ENCODE measurements at places on chromosomes 1 and 21.

DNA sequence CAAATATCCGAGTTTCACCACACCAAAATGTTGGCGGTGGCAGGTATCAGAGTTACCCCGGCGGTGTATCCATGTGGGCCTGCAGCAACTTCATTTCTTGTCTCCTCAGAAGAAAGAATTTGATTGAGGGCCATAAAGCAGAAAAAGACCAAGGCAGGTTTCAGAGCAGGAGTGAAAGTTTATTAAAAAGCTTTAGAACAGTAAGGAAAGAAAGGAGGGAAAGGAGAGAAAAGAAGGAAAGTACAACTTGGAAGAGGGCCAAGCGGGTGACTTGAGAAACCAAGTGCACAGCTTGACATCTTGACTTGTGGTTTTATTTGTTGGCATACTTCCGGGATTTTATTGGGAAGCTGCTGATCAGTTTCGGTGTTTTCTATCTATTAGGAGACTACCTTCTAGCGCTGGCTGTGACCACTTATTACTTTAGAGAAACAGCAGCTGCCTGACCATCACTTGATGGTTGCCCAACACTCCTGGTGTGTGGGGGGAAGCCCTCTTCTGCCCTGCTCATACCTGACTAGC lies 75.5 kb upstream of the RAB3GAP2 start:
- no peak for DNase-seq

DNA sequence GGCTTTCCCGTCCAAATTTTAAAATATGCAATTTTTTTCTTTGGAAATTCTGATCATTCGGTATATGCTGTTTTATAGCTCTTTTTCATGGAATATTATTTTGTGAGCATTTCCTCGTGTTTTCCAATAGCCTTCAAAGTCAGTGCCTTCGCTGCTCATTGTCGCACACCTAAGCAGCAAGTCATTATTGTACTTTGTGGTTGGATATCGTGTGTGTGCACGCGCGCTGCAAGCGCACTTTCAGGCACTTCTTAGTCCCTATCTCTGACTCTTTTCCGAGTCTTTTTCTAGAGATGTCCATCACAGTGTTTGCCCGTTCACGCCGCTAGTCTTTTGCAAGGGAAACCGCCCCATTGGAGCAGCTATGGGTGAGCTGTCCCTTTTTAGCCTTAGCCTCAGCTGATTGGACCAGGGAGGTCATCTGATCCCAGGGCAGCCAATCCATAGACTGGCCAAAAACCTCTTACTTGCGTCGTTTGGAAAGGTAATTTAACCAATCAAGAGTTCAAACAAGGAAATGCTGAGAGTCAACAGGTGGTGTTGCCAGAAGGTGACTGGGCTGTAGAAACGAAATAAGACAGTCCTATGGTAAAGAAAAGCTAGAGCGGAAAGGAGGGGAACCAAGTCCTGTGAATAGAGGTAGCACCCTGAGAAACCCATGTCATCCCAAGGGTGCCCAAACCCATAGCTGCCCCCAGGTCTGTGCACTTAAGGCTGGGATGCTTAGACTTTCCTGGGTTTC lies 710 bp upstream of the HYI start:
- DNase-seq: peak; percentile 77

- DNase-seq: no peak
Observed at GRCh38 chr21:44599264-44600029, 950 bp upstream of the KRTAP10-7 start.

- DNase-seq: no peak
Observed at GRCh38 chr1:215777370-215777925, 210.3 kb downstream of the KCTD3 start.

DNA sequence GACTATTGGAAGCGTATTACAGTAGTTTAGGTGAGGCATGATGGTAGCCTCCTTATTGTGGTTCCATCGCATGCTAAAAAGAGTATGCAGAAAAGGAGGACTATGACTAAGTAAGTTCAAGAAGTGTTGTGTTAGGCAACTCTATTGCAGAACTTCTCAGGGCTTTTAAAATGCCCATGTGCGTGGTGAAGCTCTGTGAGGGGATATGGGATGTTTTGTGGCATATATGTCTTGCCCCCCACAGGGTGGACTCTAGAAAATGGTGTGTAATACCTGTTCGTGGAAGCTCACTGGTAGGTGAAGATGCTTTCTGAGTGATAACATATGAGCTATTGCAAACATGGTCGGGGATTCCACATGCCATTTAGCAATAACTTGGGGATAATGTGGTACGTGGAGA lies 31.7 kb downstream of the MAN1A2 start:
- no peak for DNase-seq

DNA sequence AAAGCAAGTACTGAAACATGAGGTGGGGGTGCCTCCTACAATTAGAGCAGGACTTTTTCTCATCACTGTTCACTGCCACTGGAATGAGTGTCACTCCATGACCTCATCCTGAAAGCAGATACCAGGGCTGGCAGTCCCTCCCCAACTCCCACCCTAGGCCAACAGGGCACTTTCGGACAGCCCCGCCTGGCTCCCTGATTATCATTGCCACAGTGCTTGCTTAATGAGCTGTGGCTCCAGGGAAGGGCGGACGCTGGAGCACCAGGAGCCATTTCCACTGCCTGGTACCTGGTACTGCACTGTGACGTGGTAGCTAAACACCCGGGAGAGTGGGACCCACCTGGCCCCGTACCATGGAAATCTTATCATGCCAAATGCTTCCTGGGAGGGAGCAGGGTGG lies 22.3 kb downstream of the SLC9A1 start:
- DNase-seq: no peak

DNA sequence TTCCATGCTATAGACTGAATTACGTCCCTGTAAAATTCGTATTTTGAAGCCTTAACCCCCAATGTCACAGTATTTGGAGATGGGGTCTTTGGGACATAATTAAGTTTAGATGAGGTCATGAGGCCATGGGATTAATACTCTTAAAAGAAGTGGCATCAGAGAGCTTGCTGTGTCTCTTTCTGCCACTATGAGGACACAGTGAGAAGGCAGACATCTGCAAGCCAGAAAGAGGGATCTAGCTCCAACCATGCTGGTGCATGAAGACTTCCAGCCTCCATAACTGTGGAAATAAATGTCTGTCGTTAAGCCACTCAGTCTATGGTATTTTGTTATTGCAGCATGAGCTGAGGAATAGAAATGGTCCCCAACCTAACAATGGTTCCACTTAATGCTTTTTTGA lies 99.0 kb downstream of the LTN1 start:
- no peak for DNase-seq

- no peak for DNase-seq
Observed at GRCh38 chr1:6491966-6492365, 499 bp upstream of the PLEKHG5 start.

GRCh38 chr1:167221126-167221737 lies 546 bp downstream of the POU2F1 start:
- DNase-seq: peak; percentile 48

DNA sequence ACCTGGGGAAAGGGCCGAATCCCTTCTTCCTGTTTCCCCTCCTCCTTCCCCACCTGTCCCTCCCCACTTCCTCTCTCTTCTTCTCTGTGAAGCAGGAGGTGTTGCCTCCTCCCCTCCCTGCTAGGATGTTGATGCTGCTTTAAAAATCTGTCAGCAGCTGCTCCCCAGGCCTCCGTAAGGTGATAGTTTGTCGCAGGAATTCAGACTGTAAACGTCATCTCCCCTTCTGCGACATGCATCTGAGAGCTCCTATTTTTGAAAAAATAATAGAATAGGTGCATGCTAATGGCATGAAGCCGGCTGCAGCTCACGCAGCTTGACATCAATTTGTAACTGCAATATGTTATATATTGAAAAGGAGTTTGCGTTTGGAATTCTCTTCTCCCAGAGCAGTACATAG lies 70.1 kb downstream of the KAZN start:
- DNase-seq: no peak

DNA sequence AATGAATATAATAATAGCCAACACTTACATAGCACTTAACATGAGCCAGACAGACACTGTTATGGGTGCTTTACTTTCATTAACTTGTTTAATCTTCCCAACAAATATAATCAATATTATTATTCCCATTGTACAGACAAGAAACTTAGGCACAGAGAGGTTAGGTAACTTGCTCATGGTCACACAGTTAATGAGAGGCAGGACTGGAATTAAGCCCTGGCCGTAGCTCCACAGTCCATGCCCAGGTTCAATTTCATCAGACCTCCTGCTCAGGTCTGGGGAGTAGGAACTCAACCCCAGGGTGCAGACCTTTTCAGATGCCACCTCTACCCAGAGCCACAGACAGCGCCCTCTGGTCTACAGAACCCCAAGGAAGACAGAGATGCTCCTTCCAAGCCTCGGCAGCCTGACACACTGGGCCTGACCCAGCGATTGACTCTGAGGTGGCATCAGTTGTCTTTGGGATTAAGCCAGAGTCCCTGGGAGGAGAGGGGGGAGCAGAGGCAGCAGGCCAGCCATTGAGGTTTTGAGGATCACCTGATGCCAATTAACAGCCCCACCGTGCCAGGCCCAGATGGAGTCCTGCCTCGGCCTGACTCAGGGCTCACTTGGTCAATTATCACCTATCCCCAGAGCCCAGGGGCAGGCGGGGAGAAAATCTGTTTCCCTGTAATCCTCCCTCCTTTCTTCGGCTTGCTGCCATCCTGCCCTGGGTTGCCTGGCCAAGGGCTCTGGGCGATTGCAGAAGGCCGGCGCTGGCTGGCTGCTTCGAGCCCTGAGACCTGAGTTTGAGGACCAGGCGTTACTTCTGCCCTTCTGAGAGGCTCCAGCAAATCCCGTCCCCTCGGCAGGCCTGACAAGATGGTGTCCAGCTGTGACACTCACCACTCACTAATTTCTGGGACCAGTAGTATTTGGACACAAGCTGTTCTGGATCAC lies 116.7 kb downstream of the LACTBL1 start:
- DNase-seq: no peak

DNA sequence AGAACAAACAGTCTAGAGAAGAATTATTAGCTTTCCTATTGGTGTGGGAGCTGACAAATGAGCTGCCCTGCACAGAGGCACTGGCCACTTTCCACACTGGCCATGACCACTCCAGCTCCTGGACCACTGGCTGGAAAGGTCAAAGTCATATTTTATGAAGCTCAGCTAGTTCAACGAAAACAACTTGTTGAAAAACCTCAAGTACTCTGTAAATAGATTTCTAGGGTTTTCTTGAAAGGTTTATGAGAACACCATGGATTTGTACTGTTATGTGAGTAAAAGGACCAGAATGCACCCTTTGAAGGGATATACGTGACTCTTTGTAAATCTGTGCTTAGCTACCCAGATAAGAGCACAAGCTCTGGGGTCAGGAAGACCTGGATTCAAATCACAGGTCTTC lies 54.5 kb upstream of the FGGY start:
- DNase-seq: no peak

GRCh38 chr1:211688421-211688820 lies 13.0 kb upstream of the NEK2 start:
- DNase-seq: no peak

DNA sequence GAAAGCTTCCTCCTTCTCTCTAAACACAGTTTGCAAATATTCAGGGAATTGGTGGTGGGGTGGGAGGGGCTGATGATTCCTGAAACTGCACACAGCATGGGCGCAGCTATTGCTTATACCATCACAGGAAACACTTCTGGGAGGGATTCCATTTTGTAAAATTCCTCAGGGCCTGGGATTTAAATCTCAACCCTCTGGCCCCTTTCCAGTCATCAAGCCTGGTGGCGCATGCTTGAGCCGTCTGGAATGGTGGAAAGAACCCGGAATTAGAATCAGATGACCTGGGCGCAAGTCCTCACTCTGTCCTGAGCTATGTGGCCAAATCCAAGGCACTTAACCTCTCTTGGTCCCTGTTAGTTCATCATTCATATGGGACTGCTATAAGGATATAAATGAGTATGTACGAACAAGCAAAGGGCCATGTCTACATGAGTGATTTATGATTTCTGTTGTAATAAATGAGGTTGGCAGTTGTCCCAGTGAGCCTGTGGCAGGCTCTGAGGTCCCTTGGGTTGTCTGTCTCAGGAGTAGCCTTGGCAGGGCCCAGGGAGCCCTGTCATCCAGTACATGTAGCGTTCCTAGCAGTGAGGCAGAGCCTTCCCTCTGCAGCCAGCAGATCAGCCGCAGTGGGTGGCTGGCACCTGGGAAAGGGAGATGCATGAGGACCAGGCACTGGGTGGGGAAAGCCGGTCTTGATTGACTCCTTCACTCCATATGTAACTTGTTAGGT lies 72.0 kb downstream of the MAN1C1 start:
- DNase-seq: no peak

GRCh38 chr1:226655251-226656163 lies 83.6 kb downstream of the ITPKB start:
- DNase-seq: no peak

GRCh38 chr1:115809847-115810246 lies 31.1 kb downstream of the NHLH2 start:
- no peak for DNase-seq

GRCh38 chr1:227349967-227350366 lies 31.7 kb upstream of the CDC42BPA start:
- DNase-seq: no peak

DNA sequence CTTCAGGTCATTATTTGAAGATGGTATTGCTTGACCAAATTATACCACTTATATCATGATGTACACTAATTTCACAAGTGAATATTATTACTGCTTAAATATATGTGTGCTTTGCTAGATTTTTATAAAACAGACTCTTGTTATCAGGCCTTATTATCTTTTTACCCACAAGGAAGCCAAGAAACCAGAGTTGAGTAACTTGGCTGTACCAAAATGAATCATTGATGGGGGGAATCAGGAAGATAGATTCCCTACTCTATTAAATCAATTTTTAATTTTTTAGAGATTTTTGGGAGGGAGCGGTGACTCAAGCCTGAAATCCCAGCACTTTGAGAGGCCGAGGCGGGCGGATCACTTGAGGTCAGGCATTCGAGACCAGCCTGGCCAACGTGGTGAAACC lies 16.0 kb upstream of the SCCPDH start:
- no peak for DNase-seq

GRCh38 chr1:32878637-32879041 lies 7.7 kb upstream of the HPCA start:
- no peak for DNase-seq

DNA sequence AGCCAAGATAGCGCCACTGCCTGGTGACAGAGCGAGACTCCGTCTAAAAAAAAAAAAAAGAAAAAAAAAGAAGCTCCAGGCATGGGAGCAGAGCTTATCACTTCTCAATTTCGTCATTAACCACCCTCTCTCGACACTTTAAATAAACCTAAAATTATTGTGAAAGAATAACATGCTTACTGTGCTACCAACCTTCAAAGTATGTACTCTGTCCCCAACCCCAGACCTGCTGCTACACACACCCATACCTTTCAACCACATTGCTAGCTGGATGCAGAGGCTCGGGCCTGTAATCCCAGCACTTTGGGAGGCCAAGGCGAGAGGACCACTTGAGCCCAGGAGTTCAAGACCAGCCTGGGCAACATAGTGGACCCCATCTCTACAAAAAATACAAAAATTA lies 38.7 kb downstream of the GNPAT start:
- no peak for DNase-seq

Measured in activated T-cell treated with anti-CD3 and anti-CD28 coated beads, Interleukin-2, amount 50 U/mL, for 72 hours (primary cell).